K562 (cell line): ENCODE measurements at places on chromosomes 1 and 21. TPM values are rescaled to one million over a fixed set of nuclear protein-coding genes. Genes with fewer than 3 reads are reported as not detected.
A peak's percentile ranks its signal among the peaks of the same experiment; 100 is the strongest.

The BCL2L15 gene
- total RNA-seq, result 0.09 and 0.72 TPM in 2 replicates

DNA sequence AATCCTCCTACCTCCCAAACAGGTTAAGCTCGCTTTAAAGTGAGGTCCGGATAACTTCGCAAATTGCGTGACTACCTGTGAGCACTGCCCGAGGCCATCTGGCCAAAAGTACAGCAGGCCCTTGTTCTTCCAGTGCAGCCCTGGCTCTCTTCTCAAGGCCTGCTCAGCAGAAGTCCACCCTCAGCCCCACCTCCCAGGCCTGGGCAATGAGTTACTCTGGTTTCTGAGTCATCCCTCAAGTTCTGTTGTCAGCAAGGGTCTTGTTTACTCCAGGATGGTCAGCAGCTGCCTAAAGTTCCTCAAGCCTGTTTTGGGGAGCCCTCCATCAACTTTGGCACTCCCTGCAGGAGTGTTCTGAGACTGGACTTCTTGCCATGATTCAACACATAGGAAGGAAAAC is 101.7 kb downstream of the BCAR3 start:
- H3K27me3 ChIP-seq, result no peaks in the 10 kb centered on the region
- no peak overlapping the region for H3K27ac ChIP-seq
- no peaks in the 10 kb centered on the region for H3K4me1 ChIP-seq
- no peaks in the 10 kb centered on the region for H3K36me3 ChIP-seq
- no peak overlapping the region for H3K4me3 ChIP-seq

DNA sequence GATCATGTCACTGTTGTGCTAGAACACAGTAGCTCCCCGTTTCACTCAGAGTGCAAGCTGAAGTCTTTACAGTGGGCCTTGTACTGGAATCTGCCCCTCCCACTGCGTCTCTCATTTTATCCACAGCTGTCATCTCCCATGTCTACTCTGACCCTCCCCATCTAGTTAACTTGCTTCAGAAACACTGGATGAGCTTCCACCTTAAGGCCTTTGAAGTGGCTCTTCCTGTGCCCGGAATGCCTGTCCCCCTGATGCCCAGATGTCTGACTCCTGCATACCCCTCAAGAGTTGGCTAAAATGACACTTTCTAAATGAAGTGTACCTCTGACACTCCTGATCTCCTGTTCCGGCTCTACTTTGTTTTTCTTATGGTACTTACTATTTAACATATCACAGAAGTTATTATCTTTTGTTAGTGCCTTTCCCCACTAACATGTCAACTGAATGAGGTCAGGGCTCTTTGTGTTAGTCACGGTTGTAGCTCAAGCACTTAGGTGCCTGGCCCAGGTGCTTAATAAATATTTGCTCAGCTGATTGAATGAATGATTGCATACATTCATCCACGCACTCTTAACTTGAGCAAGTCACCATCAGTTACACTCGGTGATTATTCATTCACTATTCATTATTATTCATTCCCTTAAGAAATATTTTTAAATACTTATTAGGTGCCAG is 13.3 kb downstream of the ARV1 start:
- no peak overlapping the region for H3K4me3 ChIP-seq
- DNase-seq, result no peak
- peaks cover 88% of the 10 kb centered on the region for H3K36me3 ChIP-seq
- no peak overlapping the region for H3K27ac ChIP-seq

The TSSK3 gene
- total RNA-seq, result 2.3 and 3.3 TPM in 2 replicates

DNA sequence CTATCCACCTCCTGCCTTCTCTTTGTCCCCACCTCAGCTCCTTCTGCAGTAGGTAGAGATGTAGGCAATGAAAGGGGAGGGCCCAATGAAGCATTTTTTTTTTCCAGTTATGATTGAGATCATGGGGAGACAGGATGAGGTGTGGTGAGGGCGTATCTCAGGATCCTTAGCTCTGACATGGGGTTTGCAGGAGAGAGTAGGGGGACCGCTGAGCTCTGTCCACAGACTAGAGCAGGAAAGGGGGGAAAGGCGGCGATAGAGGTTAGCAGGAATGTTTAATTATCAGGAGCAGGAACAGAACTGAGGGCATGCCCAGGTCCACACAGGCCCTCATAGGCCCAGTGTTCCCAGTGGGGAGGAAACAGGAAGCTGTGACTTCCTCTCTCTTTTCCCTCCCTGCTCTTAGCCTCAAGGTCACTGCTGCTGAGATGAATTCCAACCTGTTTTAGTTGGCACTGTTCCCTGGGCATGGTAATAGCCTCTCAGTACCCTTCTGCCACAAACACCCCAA is 901 bp upstream of the RXFP4 start:
- H3K4me3 ChIP-seq, result no peak overlapping the region
- peak overlapping the region; percentile 70 for H3K27ac ChIP-seq
- H3K4me1 ChIP-seq, result peaks cover 29% of the 10 kb centered on the region
- no peak for DNase-seq
- no peaks in the 10 kb centered on the region for H3K27me3 ChIP-seq

DNA sequence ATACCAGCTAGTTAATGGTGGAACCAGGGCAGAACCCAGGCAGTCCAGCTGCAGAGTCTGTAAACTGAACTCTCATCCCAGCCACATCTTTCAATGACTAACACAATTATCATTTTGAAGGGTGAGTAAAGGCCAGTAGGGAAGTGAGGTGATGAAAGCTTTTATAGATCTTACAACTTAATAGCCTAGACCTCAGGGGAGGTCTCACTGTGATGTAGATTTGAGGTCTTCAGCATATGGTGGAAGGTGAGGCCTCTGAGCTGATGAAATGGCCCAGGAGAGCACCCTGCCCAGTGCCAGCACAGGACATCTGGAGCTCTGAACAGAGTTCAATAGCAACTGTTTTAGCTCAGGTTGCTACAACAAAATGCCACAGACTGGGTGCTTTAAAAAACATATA is 44.8 kb upstream of the POU2F1 start:
- H3K4me3 ChIP-seq, result no peak overlapping the region
- peaks cover 27% of the 10 kb centered on the region for H3K27me3 ChIP-seq
- DNase-seq, result no peak
- no peaks in the 10 kb centered on the region for H3K4me1 ChIP-seq
- H3K27ac ChIP-seq, result no peak overlapping the region
